ENCODE measurements at places on chromosomes 3 and 15.

DNA sequence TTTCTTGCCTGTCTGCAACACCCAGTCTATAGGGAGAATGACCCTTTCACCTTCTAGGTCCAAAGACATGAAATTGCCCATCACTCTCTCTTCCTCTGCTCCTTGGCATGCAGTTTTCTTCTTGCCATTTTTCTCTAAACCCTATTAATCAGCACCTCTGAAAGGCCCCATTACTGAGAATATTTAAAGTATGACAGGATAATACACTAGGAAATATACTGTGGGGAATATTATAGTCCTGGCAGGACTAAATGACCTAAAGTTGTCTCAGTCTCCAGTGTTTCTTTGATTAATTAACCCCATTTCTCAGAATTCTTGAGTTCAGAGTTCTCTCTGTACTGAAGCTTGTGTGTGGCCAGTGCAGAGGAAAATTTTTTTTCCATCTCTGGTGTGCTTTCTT lies 730.7 kb downstream of the AGBL1 start:
- no peak for DNase-seq

DNA sequence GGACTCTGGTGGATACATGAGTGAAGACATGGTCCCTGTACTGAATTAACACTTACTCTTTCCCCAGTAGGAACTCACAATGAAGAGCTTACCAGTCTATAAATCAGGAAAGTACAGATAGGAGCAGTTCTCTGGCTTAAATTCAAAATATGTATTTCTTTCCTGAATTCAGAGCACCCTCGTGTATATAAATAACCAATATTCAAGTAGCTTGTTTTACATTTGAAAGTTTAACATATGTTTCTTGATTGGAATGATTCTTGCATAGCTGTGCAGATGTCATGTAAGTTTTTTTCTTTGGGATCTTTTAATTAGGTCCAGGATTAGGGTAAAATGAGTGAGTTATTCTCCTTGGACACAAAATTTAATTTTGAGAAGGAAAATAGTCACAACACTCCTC lies 14.8 kb upstream of the TMPRSS7 start:
- DNase-seq: no peak

DNA sequence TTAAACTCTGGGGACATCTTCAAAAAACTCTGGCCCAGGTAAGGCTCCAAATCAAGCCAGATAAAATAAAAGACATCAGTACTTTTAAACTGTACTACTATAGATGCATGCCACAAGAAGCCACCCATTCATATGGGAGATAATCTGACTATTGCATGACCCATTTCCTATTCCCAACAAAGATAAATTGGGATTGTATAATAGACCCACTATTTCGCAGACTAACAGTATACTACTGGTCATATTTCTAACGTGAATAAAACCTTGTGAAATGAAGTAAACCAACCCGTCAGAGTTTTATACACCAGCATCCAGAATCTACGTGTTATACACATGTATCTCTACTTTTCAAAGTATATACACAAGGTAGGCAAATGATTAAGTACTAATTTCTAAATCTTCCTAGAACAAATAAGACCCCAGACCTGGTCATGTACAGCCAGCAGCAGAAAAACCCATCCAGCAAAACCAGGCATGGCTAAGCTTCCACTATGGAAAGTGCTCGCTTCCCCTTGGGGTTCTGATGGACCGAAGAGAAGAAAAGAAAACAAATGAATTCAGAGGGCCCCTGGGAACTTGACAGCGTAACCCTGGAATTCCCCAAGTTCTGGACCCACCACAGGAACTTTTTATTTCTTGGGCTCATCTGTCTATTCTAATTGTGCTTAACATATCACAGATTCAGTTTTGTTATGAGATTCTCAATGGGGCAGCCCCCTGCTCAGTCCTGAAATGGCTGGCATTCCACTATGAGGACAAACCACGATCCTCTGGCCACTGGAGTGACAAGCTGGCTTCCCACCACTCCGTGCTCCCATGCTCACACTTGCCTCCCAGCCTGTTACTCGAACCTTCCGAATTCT lies 69.1 kb downstream of the MB21D2 start:
- no peak for DNase-seq

DNA sequence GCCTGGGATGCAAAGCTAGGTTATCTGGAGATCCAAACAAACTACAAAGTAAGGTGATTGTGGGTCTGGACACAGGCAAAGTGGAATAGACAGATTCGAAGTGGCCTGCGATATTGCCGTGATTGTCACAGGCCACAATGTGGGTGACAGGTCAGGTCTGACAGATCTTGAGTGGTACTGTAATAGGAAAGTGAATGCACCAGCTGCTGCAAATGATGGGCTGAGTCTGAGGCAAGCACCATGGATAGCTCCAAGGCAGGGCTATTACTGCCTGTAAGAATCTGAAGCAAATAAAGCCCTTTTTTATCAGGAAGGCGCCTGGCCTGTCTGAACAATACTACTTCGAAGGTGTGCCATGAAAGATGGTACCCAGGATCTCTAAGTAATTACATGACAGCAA lies 10.0 kb downstream of the ARMC8 start:
- peak; percentile 45 for DNase-seq

DNA sequence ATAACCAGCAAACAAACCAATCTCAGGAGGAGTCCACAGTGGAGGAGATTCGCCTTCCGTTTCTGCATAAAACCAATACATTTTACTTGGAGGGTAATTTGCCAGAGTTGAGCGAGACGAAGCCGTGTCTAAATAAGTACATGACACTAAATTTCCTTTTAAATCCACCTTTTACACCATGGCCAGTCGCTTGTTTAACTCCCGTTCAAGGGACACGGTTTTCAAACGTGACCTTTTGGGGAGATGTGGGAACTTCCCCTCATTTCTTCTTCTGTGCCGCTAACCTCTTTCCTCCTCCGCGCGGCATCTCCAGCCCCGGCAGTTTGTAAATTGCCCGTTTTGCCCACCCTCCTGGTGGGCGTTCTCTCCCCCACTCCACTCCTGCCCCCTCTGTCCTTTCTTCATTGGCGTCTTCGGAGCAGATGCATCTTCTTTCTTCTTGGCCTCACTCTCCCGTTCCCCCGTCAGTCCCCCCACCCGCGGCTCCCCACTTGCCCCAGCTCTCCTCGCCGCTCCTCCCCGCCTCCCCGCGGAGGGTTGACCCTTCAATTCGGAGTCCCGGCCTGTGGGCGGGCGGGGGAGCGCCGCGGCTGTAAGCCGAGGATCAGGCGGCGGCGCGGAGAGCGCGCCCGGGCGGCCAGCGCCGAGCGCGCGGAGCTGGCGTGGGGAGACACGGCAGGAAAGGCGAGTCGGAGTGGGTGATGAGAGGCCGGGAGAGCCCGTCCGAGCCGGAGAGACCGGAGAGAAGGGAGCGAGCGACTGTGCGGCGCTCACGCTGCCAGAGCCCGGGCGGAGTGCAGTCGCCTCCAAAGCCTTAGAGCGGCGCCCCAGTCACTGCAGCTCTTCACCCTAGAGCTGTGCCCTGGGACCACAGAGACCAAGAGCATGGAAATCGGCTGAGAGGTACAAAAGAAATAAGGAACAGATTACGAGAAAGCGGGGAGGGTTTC lies at the start of gene NLGN1:
Gene NLGN1, plus strand, starts transcription at position 584 of the 950 bp plus-strand sequence.
- peak; percentile 78 for DNase-seq

GRCh38 chr3:16318176-16318575 lies 53.2 kb downstream of the OXNAD1 start:
- DNase-seq: peak; percentile 10

DNA sequence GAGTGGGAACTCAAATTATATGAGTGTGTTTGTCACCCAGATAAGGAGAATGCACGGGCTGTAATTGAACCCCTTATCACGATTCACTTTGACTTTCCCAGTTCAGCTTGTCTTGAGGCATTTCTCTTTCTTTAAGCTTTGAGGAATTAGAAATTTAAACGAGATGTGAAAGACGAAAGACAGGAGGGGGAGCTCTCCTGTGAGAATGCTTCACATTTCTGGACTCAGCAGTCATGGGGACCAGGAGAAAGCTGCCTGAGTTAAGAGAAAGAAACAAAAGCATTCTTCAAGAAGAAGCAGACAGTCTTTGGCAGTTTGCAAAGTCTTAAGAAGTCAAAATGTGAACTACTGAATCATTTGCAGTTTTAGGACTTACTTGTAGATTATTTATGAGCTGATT lies 205.6 kb downstream of the NECTIN3 start:
- DNase-seq: peak; percentile 51

DNA sequence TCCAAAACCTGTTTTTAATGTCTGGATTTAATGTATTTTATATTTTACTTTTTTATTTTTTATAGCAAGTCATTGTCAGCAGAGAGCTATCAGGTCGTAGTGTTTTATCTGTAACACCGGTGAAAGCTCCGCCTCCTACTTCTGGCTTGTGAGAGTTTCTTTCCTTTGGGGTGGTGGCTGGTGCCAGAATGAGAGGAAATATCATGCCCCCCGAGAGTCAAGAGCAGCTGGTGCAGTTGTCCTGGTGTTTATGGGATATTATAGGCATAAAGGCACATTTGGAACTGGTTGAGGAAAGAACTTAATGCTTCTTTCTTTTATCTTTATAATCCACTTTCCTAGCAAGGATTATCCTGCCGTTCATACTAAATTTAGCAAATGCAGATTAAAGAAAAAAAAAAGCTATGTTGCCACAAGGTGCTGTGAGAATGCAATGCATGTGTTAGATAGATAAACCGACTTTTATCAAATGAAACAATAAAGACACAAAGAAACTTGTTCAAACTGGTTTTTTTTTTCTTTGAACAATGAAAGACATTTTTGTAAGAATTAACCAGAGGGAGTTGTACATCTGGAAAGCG lies 260.1 kb upstream of the PLSCR5 start:
- DNase-seq: no peak

DNA sequence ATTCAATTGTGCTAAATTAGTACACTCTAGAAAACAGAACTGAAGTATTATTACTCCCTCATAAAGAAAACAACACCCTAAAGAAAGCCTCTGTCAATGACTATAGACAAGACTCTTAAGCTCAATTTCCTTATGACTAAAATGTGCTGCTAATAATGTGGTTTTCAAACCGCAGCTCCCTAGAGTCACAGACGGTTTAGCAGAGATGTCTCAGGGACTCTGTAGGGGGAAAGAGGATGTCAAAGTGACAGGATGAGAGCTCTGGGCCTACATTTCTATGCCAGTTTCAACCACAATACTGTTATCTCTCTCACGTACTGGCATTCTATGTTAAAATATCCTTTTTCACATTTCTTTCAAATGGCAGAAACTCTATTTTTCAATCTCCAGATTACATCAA lies 37.6 kb upstream of the WDR49 start:
- DNase-seq: no peak

DNA sequence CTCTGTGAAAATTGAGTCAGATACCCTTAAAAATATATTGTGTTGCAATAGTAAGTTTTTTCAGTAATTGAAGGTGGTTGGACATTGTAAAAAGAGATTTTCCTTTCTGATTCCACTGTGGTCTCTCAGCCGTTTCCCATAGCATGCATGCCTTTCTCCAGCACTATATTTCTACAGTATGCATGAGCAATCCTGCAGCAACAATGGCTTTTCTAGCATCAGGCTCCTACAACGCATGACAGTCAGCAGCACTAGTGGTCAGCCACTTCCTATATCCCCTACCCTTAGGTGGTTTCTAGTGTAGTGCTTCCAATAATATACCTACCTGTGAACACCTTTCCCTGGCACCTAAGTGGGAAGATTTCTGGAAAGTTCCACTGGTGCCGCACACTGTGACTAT lies 55.4 kb upstream of the SNRPN start:
- DNase-seq: no peak

GRCh38 chr3:193594946-193595689 lies 2.1 kb downstream of the OPA1 start:
- peak; percentile 14 for DNase-seq

GRCh38 chr3:100970477-100970990 lies 22.7 kb downstream of the ABI3BP start:
- no peak for DNase-seq

DNA sequence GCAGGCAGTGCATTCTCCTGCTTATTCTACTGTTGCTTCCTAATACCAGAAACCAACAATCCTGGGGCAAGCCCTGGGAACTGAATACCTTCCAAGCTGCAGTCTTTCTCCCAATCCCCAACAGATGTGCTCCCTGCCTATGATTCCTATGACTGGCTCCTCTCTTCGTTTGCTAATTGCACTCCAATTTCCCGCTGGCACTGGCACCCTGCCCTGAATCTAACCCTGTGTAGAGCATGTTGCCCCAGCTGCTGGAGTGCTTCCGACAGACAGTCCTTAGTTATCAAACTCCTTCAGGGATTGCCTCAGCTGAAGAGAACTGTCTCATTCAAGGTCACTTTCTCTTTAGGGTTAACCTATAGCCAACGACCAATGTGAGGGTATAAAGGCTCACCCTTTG lies 214.1 kb downstream of the NECTIN3 start:
- no peak for DNase-seq

DNA sequence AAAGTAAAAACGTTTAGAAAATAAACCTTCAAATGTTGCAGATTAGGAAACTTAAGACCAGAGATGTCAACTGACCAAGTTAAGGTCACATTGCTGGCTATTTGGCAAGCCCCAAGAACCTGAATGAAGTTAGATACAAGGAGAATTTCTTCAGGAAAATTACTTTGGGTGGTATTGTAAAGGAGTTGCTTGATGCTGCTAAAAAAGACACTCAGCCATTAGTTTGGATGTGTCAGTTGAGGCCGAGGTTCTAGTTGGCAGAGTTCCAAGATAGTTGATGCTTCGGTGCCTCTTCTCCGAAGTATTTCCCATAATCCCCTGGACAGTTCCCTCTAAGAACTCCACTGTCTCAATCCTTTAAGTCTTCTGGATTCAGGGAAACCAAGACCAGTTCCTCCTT lies 24.3 kb downstream of the SIAH2 start:
- DNase-seq: peak; percentile 54

- DNase-seq: peak; percentile 89
Observed at GRCh38 chr15:101126618-101127505, 125.0 kb downstream of the CHSY1 start.

DNA sequence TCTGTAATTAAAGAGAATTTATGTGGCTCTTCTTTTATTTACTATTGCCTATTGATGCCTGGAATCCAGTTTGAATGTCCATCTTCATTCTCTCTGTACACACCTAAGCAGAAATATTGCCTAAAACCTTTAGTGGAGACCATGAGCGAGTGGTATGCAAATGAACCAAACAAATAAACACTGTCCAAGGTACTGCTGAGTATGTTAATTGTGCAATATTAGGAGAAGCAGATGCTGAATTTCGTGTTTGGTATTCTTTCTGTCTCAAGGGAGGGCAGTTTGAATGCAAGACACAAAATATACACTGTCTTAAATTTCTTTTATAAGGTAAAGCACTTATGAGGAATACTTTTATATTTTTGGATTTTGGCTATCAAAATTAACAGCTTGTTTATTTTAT lies 440.9 kb downstream of the RBMS3 start:
- DNase-seq: peak; percentile 45

DNA sequence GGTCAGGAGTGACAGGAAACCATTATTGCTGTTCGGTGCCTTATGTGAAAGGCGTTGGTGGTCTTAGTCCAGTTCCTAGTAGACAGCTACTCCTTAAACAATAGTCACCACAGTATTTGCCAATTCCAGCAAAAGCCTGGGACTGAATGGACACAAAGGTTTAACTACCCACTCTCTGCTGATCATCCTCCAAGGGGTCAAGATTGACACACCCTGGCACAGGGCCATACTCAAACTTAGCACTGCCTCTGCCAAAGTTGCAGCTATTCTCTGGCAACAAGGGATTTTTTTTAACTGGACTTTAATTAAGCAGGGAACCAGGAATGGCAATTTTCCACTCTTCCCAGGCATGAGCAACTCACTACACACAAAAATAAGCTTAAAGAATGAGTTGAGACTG lies 193.9 kb downstream of the NLGN1 start:
- DNase-seq: no peak

All from cardiac fibroblast (primary cell).